CD4-positive, alpha-beta T cell (primary cell): ENCODE measurements at places on chromosomes 12 and 14.

- no peak for DNase-seq
Observed at GRCh38 chr12:128871516-128871892, 18.2 kb downstream of the GLT1D1 start.

GRCh38 chr14:49051328-49052060 lies 534.7 kb downstream of the RPS29 start:
- DNase-seq: no peak

GRCh38 chr14:52686176-52686575 lies 9.2 kb downstream of the ERO1A start:
- no peak for DNase-seq

- no peak for DNase-seq
Observed at GRCh38 chr14:101196795-101197590, 293.5 kb upstream of the RTL1 start.

- DNase-seq: no peak
Observed at GRCh38 chr14:84891404-84891803, 638.5 kb upstream of the FLRT2 start.

DNA sequence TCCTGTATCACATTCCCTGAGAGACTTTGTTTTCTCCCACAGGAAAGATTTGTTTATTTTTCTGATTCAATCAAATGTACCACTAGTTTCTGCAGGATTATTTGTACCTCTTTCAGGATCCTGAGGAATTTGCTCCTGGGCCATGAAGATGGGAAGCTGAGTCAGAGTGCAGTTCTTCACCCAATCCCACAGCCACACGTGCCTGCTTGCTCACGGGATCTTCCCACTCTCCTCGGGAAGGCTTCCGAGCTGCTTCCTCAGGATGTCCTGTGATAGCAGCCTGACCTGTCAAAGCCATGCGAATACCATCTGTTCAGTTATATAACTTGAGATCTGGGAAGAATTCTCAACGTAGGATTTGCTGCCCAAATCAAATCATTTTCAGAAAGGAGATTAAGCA lies 41.8 kb upstream of the HIF1A start:
- no peak for DNase-seq

DNA sequence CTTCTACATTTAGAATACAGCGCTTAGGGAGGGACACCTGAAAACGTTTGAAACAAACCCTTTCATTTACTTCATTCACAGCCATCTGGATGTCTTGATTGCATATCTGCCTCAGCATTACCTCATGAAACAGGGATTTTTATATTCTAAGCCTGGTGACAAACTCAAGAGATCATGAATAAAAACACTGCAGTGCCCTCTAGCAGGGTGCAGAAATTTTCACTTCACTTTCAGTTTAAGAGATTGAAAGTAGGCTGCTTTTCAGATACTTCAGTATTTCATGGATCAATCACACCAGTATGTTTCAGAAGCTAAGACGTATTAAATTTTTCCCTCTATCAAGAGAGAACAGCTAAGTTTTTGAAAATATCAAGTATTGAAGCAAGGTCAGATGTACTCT lies 467.8 kb downstream of the MDGA2 start:
- no peak for DNase-seq

DNA sequence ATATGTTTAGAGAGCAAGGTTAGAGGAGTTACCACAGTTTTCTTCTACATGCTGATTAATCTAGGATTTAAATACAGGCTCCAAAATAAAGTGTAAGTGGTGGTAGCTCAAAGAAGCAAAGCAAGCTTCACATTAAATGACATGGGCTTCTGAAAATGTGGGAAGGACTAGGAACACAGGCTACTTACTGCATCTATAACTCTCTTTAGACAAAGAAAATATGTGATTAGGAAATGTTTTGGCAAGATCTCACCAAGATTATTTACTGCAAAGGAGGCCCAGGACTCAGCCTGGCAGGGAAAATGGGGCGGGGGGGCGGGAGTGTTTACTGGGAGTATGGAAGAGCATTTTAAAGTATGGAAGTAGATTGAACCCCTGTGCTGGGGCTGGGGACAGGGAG lies 39.4 kb downstream of the ETV6 start:
- no peak for DNase-seq

GRCh38 chr14:92154283-92154942 lies 32.6 kb downstream of the CPSF2 start:
- no peak for DNase-seq

GRCh38 chr12:111312708-111313107 lies 56.2 kb downstream of the PHETA1 start:
- no peak for DNase-seq

- DNase-seq: no peak
Observed at GRCh38 chr14:61631045-61631687, 64.1 kb upstream of the HIF1A start.

GRCh38 chr12:101634724-101635123 lies 40.0 kb downstream of the MYBPC1 start:
- DNase-seq: no peak

GRCh38 chr14:63295231-63295685 lies 23.5 kb downstream of the GPHB5 start:
- DNase-seq: no peak

DNA sequence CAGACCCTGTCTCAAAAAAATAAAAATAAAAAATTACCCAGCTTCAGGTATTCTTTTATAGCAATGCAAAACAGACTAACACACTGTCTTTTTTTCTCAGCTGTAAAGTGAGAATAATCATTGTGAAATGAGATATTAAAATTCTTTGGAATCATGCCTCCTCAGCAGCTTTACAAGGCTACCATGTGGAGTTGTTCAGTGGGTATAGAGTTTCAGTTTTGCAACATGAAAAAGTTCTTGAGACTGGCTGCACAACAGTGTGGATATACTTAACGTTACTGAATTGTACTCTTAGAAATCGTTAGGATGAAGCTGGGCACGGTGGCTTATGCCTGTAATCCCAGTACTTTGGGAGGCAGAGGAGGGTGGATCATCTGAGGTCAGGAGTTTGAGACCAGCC lies 15.7 kb upstream of the MAPKAPK5 start:
- no peak for DNase-seq

DNA sequence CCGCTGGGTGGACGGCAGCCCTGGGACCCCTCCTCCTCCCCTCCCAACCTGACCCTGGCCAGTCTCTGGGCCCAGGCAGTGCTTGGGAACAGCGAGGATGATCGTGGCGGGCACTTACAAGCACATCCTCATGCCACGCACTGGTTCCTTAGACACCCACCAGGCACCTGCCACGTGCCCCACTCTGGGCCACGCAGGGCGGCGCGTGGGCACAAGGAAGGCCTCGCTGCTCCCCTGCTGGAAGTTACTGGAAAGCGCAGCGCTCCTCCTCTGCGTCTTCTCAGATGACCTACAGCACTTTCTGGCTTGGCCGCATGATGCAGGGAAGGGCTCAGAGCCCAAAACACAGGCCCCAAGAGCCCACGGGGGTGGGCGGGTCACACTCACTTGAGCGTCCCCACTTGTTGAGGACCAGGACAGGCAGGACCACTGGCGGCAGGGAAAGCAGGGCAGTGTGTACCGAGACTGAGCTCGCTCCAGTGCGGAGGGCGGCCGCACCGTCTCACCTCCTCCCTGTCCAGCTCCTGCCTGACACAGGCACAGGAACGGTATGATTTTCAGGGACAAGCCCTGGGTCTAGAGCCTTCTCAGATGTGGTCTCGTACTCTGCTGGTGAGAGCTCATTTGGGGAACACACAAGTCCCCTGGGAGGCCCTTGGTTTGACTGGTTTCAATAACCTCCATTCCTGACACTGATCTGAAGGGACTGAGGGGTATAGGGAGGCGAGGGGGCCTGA lies 128.3 kb upstream of the EVL start:
- no peak for DNase-seq

DNA sequence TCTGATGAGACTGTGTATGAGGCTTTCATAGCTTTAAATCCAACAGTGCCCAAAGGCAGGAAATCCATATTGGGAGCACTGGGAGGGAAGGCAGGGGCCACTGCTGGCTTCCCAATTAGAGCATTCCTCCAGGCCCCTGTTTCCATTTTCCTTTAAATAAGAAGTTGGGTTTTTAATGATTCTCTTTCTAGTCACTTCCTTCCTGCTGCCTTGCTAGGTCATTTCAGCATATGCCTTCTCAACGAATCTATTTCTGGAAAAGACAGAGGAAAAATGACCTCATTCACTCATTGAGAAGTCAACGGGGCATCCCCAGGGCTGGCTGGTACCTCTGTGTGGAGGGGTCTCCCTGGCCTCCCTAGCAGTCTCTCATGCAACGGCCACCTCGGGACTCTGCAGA lies 43.5 kb downstream of the IGF1 start:
- DNase-seq: no peak

- DNase-seq: peak; percentile 30
Observed at GRCh38 chr14:101737414-101738339, 23.8 kb upstream of the PPP2R5C start.

DNA sequence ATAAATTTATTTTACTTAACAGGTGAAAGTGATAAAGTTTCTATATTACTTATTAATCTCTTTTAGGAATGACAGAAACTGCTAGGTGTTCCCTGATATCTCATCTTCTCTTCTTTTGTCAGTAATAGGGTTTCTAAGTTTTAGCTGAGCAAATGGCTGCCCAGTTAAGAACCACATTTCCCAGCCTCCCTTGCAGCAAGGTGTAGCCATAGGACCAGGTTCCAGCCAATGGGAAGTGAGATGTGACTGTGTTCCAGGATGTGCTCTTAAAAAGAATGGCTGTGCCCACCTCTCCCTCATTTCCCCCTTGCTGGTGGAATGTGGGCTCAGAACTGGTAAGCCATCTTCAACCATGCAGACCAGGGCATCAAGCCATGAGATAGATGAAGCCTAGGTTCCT lies 165.6 kb downstream of the HELB start:
- no peak for DNase-seq

- no peak for DNase-seq
Observed at GRCh38 chr14:58637040-58637390, 747 bp upstream of the DACT1 start.

DNA sequence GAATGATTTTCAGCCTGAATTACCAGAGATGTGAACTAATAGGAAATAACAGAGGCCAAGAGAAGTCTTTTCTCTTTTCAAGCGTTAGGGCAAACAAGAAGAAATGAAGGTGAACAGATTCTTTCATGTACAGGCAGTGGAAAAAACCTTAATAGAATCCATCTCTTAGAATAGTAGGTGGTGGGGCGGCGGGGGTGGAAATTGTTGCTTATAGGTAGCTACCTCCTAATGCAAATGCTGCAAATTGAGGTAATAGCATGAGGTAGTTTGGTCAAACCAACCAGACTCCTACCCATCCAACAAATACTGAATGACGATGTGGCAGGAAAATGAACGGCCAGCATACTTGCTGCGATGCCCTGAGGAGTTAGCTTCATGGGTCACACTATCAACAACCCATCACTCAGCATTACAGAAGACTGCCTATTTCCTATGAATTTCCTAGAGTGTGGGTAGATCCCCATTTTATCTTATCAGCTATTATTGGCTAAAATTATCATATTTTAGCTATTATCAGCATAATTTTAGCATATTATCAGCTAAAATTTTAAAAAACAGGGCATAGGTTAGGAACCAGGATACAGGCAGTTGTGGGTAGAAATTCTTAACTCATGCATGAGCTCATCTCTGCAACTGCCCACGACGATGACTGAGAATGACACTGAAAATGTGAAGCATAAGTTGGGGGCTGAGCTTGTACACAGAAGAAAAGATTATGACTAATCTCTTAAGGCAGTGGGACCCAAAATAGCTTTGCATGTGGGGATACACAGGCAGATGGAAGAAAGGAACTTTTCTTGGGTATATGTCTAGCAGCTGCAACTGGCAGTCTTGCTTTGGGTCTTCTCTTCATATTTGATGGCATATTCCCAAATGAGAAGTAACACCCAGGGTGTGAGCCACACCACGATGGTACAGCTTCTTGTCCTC lies 68.7 kb downstream of the NIN start:
- DNase-seq: no peak

DNA sequence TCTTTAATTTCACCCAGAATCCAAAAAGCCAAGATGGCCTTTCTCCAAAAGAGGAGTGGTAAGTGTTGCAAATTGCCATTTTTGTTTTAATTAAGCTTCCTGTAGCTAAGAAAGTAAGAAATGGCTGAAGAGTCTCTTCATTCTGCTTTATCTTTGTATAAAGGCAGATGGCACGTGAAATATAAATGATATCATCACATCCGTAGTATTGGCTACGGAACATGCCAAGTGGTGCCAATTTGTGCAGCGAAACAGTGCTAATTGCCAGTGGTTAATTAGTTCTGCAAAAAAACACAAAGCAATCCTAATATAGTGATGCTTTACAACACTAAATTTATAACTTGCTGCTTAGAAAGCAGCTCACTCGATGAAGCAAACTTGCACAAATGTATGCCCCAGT lies 29.4 kb downstream of the PLEKHG7 start:
- DNase-seq: no peak

DNA sequence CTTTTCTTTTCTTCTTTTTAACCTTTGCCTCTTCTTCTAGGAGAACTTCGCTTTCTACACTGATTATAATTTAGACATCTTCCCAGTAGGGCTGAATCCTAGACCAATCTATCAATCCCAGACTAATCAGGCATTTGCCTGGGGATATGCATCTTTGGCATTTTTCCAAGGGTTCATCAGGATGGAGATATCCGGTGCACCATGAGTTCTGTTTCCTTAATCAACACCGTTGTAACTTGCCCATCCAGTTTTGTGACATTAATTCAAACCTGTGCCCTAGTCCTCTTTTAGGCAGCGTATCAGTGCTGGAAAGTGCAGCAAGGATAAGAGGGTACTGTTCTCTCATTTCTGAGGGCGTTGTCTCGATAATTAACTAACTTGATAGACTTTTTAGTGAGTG lies 617 bp upstream of the MGP start:
- DNase-seq: no peak

DNA sequence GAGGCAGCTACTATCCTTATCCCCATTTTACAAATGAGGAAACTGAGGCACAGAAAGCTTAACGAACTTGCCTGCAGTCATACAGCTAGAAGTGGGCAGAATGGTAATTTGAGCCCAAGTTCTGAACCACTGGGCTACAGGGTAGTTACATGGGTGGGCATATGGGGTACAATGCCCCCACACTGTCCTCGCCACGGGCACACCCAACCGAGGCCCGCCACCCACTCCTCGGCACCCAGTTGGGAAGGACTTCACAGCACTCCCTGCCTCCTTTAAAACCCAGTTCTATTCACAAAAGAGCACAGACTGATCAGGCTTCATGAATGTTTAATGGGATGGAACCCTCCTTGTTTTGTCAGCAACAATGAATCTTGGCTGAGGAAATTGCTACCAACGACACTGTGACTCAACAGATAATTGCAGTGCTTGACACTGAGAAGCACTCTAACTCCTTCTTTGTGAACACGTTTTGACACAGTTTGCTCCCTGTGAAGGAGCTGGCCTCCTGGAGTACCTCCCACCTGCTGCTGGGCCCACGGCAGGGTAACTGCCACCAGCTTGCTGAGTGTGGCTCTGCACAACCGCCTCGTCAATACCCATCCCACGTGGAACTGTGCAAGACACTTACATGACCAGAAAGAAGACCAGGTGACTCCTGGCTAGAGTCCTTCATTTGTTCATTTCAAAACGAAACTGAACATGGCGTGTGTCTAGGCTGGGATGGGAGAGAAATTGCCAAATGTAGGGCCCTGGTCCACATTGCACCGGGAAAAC lies 63.5 kb downstream of the CLMN start:
- no peak for DNase-seq

GRCh38 chr12:10361084-10361483 lies 28.8 kb downstream of the KLRK1 start:
- DNase-seq: no peak
